ENCODE measurements at places on chromosomes 16 and 17.

DNA sequence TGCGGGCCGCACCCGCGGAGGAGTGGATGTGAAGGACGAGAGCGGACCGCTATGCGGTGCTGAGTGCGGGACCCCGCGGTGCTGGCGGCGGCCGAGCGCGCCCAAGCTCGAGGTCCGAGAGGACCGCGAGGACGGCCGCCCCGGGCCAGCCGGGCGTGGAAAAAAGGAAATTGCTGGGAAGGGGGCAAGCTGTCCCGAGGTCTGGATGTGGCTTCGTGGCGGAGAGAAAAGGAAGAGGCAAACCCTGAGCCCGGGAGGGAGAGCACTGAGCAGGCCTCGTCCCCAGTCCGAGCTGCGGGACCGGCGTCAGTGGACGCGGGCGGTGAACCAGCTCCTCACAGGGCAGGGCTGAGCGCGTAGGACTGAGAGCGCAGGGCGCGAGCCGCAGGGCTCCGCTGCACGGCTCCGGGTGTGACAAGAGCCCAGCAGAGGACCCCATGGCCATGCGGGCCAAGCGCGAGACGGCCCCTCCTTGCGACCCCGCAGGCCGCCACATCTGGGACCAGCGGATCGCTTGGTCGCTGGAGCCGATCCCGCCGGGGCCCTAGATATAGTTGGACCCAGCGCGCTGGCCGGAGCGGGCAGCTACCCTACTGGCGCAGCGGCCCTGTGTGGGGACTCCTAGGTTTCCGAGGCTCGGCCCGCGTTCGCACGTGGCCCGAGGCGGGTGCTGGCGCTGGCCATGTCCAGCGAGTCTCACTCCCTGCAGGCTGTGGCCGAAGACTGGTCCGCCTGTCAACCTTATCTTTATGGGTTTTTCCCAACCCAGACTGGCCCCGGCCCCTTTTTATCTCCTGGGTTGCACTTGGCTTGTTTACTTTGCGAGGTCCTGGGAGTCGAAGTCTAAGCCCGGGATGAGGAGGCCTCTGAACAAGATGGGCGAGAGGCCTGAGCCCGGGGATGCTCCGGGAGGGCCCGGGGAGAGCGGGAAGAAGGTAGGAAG lies 2.4 kb downstream of the TBX4 start:
- DNase-seq, result no peak

- no peak for DNase-seq
Observed at GRCh38 chr17:75128694-75129505, 2.6 kb downstream of the NT5C start.

DNA sequence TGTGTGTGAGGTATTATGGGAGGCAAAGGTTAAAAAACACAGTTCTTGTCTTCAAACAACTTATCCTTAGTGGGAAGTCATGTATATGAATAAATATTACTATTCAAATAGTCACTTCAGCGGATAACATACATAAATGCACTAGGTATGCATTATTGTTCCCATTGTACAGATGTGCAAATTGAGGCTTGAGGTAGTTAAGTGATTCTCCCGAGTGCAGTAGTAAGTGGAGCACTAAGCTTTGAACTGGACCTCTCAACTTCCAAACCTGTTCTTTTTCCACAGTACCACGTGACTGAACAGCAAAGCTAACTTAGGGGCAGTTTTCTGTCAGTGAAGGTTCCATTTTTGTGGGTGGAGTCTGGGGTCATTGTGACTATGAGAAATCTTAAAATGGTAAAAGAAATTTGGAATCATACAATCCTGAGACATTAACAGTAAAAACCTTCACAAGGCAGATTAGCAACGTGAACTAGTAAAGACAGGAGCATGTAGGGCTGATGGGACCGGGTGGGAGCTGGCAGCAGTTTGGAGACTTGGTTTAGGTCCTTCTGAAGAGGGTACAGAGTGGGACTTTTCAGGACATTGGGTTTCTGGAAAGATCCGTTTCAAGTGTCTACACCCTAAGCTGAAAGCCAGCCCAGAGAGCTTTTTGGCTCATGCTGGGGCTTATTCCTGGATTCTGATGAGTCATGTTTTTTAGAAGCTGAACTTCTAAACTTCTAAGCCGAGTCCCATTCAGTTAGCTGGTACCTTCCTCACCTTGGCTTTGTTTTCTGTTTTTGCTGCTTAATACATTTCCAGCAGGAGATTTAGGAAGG lies 204.9 kb downstream of the PRKCA start:
- peak; percentile 77 for DNase-seq

DNA sequence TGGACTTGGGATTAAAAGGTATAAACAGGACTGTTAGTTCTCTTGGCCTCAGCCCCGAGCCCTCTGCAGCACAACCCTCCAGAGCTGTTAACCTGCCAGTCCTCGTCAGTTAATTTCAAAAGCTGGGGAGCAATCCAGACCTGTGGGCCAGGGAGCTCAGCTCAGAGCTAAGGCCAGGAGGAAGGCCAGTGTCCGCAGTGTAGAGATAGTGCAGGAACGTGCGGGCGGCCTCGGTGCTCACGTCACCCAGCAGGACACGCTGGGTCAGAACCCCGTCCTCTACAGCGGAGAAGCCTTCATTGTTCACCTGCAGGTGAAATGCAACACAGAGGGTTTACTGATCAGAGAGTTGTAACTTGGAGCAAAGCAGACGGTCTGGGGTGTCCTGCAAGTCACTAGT lies 15.4 kb upstream of the NLRC3 start:
- DNase-seq, result no peak

- DNase-seq, result peak; percentile 28
Observed at GRCh38 chr16:4556112-4556511, at the start of gene C16orf96. Gene C16orf96, plus strand, starts transcription at chr16:4556340. Its CDS starts 150 bp downstream, at chr16:4556490.

DNA sequence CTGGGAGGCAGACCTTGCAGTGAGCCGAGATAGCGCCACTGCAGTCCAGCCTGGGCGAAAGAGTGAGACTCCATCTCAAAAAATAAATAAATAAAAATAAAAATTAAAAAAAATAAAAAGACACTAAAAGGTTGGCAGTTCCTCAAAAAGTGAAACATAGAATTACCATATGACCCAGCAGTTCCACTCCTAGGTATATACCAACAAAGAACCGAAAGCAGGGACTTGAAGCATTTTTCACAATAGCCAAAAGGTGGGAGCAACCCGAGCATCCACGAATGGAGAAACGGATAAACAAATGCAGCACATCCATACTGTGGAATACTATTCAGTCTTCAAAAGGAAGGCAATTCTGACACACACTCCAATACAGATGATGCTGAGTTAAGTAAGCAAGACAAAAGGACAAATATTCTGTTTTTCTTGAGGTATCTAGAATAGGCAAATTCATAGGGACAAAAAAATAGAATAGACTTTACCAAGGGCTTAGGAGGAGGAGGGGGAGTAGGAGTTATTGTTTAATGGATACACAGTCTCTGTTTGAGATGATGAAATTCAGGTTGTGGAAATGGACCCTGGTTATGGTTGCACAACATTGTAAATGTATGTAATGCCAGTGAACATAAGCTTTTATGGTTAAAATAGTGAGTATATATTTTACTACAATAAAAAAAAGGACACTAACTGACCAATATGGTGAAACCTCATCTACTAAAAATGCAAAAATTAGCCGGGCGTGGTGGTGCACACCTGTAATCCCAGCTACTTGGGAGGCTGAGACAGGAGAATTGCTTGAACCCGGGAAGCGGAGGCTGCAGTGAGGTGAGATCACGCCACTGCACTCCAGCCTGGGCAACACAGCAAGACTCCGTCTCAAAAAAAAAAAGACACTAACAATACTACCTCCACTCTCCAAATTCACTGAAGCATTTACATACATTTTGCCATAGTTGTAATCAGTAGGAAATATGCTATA lies 27.0 kb upstream of the SLC35B1 start:
- DNase-seq, result no peak

DNA sequence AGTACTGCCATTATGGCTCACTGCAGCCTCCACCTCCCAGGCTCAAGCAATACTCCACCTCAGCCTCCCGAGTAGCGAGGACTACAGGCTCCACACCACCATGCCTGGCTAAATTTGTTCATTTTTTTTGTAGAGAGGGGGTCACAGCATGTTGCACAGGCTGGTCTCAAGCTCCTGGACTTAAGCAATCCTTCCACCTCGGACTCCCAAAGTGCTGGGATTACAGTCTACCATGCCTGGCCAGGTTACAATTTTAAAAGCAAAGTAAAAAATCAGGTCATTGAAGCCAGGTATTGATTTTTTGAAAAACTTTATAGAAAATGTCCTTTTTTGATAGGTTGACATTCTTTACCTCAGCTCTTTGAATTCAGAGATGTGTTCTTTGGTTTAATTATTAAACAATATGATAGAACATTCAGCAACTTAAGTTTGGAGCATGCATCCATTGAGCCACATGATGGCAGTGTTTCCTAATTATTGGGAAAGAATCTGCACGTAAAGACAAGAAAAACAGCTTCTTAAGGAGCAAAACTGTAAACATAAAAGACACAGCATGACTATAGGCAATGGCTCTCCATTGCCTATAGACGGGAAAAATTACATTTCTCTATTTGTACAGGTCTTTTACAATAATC lies 1.7 kb upstream of the SLC16A11 start:
- peak; percentile 33 for DNase-seq

DNA sequence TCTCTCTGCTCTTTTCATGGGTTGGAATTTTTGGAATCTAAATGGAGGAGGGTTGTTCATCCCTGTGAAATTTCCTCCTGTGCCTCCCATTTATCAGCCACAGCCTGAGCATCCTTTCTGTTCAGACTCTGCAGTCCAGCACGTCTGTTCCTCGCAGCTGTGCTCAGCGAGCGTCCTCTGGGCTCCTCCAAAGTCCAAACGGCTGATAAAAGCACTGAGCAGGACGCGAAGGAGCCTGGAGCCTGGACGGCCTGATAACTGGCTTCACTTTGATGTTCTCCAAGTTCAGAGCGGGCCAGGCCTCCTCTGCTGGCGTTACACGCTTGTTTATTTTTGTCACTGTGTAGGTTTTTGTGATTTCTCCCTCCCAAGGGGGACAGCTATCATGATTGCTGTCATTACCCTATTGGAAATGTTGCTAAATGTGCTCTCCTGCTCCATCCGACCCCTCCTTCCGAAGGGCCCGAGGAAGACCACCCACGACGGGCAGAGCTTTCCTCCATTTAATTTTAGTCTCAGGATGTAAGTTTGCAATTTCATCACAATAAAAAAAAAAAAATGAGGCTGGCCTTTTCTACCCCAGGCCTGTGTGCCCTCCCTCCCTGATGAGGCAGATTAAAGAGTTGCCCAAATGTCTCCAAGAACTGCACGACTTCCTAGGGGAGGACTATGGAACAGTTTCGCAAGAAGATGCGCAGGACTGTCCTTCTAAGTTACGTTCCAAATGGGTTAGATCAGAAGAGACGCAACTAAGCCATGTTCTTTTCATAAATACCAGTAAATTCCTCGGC lies 290.5 kb upstream of the FOXF1 start:
- DNase-seq, result no peak

- DNase-seq, result no peak
Observed at GRCh38 chr17:73387746-73388577, 76.2 kb upstream of the CDC42EP4 start.

GRCh38 chr17:79778504-79779083 lies 646 bp downstream of the CBX2 start:
- DNase-seq, result no peak

- no peak for DNase-seq
Observed at GRCh38 chr17:73773702-73774101, 129.5 kb upstream of the SDK2 start.

GRCh38 chr17:32142857-32143526 lies 690 bp downstream of the RHOT1 start:
- peak; percentile 76 for DNase-seq

GRCh38 chr17:32445497-32445896 lies 1.2 kb downstream of the PSMD11 start:
- DNase-seq, result no peak

- DNase-seq, result no peak
Observed at GRCh38 chr17:81404558-81405165, 9.4 kb downstream of the BAHCC1 start.

DNA sequence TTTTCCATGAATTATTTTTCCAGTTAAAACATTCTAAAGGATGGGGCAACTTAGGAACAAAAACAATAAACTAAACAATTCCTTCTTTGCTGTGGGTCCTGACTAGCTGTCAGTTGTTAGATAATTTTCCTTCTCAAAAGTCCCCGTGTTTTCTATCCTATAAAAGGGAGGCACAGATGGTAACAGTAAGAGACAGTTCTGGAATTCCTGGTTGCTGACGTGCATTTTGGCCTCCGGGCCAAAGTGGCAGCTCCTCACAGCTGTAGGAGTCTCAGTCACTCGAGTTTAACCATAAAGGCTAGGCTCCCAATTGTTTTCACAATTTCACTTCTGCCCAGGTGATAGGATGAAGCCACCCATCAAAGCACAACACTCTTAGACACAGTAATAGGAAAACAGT lies 77.0 kb upstream of the ZNF423 start:
- DNase-seq, result no peak

DNA sequence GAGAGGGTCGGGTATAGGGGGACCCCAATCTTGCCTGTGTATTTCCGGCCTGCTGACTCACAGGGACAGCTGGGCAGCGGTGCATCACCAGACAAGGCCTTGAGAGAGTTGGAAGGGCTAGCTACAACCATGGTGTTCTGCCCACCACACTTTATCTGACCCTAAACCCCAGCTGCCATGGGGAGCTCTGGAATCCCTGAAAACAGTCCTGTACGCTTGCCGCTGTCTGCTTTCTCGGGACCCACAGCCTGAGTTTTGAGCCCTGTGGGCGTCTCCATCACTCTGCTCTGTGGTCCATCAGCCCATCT lies 100.4 kb upstream of the GSE1 start:
- no peak for DNase-seq

DNA sequence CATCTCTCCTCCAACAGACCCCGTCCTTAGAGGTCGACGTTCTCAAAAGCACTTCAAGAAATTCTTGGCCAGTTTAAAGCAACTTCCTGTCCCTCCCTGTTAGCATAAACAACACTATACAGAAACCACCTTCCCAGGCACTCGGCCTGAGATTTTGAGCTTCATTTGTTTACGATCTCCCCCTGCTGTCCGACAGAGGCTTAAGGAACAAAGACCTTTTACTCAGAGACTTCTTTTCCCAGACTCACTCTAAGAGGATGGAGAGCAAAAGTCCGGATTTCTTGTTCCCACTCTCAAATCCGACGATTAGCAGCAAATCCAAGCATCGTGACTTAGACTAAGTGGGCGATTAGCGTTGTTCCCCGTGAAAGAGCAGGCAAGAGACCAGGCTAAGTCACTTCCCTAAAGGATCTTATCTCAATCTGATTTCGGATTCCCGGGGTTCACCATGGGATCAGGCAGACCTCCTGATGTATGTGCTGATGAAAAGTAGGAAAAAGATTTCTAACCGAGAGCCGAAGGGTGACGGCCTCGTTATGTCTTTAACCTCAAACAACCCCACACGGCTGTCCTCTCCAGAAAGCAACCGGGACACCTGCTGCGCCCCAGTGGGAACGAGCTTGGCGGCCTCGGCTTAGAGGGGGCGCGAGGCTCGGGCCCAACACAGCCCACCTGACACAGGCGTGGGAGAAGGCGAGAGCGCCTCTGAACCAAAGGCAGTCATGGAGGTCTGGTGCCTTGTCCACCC lies 598 bp downstream of the INPP5K start:
- peak; percentile 83 for DNase-seq

DNA sequence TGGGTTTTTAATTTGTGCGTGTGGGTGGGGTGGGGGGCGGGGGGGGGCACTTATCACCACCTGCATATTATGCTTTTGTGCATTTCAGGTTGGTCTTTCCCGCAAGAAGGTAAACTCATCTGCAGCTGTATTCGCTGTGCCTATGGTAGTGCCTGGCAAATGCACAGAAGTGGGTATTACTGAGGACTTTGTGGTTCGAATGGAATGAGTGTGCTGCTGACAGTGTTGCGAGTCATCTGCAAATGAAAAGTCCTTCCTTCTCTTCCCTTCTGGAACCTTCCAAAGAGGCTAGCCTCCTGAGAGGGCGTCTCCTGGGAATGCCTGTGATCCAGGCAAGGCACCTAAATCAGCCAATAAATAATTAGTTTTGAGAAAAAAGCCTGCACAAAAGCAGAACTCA lies 532.9 kb downstream of the MAF start:
- DNase-seq, result peak; percentile 20
